Stimulated activated CD8-positive, alpha-beta memory T cell treated with anti-CD3 and anti-CD28 coated beads, Interleukin-7, amount 100 ng/mL, for 48 hours (primary cell): ENCODE measurements at places on chromosomes 6 and 20.

- DNase-seq: no peak
Observed at GRCh38 chr6:71482742-71483141, 194.1 kb downstream of the OGFRL1 start.

DNA sequence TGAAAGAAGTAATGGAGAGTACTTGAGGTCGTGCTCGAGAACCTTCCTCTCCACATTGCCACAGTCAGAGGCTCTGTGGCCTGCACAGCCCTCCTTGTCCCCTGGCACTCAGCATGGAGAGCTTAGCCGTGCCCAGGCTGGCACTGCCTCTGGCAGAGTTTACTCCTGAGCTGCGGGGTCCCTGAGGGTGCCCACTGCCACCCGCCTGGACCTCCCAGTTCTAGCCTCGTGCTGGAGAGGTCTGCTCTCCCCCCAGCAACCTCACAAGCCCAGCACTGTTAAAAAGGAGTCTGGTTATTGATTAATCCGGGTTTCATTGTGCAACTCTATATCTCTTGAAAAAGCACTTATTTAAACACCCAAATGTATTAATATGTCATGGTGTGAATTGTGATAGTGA lies 226.8 kb downstream of the TMEM242 start:
- no peak for DNase-seq

- no peak for DNase-seq
Observed at GRCh38 chr20:59074456-59074855, 31.9 kb upstream of the PRELID3B start.

DNA sequence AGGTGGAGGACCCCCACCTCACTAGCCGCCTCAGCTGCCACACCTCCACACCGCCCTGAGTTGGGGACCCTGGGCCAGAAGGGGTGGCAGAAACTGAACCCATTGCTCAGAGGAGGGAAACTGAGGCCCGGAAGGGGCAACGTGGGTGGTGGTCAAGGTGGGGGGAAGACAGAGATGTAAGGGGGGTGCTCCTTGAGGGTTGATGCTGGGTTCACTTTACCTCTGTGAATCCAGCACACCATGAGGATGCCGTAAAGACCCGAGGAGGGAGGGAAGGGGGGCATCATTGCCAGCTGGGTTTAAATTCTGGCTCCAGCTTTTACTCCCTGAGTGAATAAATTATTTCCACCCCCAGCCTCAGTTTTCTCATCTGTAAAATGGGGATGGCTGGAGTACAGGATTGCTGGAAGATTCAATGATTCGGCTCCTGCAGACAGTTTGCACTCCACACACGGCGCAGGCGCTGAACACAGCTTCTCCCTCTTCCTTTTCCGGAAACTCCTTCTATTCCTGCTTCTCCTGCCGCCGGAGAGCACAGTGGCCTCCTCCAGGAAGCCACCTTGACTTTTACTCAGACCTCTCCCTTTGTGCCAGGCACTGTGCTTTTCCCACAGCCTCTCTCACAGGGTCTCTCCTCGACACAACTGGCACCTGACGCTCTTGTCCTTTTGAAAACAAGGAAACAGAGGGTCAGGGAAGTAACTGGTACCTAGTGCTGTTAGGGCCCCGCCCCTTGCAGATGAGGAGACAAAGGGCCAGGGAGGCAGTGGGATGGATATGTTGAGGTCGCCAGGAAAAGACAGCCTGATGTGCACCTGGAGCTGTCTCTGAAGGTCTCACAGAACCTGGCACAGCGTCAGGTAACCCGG lies 59.4 kb downstream of the UBE2V1 start:
- no peak for DNase-seq

DNA sequence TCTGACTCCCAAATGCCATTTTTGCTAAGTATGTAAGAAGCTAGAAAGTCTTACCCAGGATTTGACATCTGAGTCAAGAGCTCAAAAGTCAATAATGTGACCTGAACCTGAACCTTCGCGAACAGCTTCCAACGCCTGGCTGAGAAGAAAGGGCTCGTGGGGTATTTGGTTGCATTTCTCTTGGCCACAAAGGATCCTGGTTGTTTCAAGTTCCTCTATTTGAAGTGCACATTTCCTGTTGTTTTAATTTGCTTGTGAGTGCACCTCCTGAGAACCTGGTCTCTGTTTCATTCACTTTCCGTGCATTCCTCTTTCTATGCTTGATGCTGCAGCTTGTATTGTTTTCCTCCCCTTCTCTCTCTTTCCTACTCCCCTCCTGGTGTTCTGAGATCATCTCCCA lies 212.5 kb downstream of the FOXA2 start:
- DNase-seq: no peak

GRCh38 chr6:34084591-34085290 lies 61.1 kb downstream of the GRM4 start:
- DNase-seq: no peak

- DNase-seq: no peak
Observed at GRCh38 chr20:5270603-5271002, 46.2 kb downstream of the PROKR2 start.

DNA sequence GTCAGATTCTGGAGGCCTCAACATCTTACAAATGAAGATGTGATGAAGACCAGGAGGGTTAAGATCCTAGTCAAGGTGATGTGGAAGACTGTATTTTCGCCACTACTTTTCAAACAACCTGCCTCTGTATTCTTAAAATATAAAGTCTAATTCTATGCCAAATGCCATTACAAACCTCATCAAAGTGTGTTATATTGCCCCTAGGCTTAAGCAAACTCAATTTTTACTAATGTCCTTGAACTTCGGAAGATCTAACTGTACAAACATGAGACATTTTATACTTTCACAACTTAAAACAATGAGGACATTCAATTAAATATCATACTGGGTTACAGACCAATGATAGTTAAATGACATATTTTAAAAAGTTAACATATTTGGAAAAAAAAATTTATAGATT lies 19.1 kb downstream of the ASCC3 start:
- DNase-seq: no peak

DNA sequence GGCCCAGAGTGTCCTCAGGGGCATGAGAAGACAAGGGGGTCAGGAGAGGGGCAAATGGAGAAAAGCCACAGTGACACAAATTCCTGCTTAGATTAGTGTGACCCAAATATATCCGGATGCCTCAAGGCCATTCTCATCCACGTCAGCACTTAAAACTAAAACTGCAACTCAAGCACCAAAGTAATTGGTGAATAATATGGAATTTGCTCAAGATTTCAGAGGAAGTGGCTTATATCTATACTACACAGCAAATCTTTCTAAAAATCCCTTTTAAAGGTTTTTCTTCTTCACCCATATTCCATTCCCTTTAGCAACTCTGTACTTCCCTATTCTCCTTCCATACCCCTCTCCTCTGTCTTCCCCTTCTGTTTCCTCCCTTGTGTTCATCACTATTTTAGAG lies 15.2 kb downstream of the DEF6 start:
- no peak for DNase-seq

DNA sequence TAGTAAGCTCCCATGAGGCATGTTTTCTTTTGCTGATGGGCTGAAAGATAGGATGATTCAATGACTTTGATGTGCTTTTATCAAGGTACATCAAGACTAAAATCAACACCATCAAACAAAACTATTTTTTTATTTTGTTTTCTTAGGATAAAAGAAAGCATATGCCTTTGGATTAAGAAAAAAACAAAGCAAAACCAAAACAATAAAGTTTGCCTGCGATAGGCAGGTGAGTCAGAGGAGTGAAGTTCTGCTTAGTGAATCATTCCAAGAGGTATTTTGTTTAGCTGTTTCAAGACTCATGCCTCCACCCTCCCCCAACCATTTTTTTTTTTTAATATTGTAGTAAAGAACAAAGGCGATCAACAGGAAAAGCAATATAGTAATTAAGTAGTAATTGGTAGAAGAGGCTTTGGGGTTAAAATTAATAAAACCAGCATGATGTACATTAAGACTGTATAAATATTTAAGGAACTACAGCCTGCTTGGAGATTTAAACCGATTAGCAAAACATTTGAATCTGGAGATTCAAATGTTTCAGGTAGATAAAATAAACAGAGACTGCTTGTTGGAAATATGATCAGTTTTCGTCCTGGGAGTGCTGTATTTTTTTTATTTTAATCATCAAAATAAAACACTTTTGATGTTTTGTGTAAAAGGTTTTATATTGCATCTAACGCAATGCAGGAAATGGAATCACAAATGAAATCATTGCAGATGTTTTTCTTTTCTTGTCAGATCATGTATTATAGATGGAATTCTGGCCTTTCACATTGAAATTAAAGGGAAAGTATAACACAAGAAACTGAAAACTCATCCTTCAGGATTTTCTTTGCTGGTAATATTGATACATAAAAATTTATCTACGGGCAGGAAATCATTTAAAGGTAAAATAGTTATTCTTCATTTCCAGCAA lies 482.3 kb upstream of the MANEA start:
- no peak for DNase-seq

DNA sequence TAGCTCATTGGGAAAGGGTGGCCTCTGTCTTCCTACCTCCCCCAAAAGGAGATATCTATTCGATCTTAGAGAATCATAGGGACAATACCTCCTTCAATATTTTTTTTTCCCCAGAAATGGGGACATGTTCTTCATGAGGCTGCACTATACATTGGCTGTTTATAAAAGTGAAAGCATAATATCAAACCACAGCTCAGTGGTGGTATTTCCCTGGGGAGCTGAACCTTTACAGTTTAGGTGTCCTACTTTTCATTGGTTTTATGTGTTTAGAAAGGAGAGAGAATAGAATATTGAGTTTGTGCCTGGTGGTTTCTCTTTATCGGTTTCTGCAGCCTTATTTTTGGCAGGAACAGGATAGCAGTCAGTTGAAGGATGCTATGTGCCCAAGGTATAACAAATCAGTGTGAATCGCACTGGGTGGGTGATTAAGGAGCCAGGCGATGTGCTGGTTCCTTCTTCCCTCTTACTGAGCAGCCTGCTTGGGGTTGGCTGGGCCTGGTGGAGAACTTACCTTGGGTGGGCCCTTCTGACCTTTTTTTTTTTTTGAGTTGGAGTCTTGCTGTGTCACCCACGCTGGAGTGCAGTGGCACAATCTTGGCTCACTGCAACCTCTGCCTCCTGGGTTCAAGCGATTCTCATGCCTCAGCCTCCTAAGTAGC lies 25.2 kb downstream of the UST start:
- no peak for DNase-seq

DNA sequence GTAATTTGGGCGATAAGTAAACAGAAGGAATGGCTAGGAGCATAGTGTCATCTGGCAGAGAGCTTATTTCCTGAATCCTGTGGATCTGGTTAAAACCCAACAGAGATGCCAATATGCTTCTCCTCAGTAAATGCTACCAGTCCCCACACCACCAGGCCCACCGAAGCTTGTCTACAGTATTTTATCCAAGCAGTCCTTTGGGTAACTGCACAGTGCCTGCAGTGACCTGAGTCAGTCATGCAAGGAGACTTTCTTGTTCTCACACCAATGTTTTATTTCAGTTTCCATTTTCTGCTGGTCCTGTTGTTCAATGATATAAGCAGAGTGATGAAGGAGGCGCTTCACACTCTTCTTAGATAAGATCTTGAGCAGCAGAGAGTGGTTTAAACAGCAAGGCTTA lies 326.3 kb downstream of the RIMS1 start:
- no peak for DNase-seq

- DNase-seq: no peak
Observed at GRCh38 chr20:17615645-17616479, 46.0 kb downstream of the DSTN start.

- DNase-seq: no peak
Observed at GRCh38 chr6:143605906-143606521, 71.8 kb upstream of the PHACTR2 start.

DNA sequence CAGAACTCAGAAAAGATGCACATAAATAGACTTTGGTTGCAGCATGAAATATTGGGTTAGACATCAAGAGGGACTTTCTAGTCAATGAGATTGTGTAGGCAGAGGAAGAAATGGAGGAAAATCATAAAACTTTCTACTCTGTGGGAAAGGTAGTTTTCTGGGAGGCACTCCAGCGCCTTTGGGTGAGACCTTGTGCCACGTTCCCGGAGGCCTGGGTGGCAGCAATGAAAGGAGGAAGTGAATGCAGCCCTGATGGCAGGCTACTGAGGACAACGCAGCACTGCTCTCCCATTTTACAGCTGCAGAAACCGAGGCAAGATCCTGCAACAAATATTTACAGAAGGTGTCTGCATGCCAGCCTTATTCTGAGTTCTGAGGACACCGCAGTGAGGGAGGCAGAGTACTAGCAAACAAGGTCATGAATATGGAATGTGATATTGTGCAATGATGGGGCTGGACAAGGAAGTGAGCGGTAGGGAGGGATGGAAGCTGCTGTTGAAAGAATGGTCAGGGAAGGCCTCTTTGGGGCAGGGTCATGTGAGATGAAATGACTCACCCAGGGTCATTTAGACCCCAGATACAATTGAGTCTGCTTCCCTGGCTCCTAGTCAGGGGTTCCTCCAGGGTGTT lies 159.1 kb downstream of the TFAP2C start:
- no peak for DNase-seq

- no peak for DNase-seq
Observed at GRCh38 chr6:89252907-89253306, 35.7 kb upstream of the GABRR1 start.

GRCh38 chr6:82703230-82703629 lies 339.6 kb downstream of the TPBG start:
- DNase-seq: no peak

DNA sequence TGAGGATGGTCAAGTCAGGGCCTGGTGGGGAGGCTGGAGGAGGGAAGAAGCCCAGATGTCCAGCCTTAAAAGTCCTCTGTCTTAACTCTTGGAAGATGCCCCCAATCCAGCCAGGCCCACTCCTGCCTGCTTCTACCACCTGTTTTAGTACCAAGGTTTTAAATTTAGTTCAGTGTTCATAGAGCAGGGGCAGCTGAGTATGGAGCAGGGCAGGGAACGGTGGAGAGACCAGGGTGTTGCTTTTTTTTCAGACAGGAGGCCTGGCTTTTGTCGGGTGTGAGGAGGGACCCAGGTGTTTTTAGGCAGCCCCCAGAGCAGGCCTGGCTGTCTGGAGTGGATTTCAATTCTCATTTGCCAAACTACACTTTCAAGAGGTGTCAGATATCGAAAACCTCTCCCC lies 278.8 kb downstream of the CDC5L start:
- DNase-seq: no peak

GRCh38 chr20:50202677-50203076 lies 12.0 kb downstream of the CEBPB start:
- DNase-seq: no peak

DNA sequence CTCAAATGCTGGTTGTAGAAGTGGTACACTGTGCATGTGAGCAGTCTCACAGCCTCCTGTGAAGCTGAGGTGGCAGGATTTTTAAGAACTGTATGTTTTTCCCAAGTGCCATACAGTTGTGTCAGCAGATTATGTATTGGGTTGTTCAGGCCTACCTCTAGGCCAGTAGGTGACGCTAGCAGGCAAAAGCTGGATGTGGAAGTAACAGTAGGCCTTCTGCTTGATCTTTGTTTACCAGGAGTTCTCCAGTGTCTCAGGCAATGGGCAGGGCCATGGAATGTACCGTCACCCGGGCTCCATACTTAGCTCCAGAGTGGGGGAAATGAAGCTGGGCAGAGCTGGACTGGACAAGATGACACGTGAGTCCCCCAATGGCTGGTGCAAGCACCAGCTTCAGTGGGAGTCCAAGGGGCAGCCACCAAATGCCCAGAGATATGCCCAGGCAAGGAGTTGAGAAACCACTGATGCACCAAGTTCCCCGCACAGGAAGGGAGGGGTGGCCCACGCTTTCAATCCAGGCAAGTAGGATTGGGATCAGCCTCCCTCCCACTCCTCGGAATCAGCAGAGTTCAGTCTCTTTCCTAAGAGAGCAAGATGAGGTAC lies 289.7 kb downstream of the HTR1B start:
- DNase-seq: no peak

GRCh38 chr20:61799394-61799923 lies 266.2 kb downstream of the TAF4 start:
- DNase-seq: no peak

- DNase-seq: no peak
Observed at GRCh38 chr6:158230967-158231550, 62.9 kb downstream of the GTF2H5 start.

GRCh38 chr6:64083261-64083660 lies 447.7 kb downstream of the PHF3 start:
- DNase-seq: no peak
